ENCODE measurements at places on chromosomes 6 and 20.
A peak's percentile ranks its signal among the peaks of the same experiment; 100 is the strongest.

DNA sequence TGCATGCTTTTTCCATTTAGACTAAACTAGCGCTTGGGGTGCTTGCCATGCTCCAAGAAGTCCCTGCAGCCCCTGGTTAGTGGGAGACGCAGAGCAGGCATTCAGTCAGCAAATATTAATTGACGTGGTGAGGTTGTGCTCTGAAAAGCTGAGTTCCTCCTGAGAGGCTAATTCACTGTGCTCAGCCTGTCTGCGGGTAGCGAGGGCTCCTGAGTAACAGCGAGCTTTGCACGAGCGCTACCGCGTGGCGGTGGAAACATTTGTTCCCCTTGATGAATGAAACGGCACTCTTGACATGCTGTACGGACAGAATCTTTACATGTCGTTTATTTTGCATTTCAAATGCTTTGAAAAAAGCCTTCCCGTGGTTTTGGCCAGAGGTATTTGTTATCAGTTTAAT, 170.6 kb upstream of the AGPAT4 start:
- peak; percentile 44 for DNase-seq

DNA sequence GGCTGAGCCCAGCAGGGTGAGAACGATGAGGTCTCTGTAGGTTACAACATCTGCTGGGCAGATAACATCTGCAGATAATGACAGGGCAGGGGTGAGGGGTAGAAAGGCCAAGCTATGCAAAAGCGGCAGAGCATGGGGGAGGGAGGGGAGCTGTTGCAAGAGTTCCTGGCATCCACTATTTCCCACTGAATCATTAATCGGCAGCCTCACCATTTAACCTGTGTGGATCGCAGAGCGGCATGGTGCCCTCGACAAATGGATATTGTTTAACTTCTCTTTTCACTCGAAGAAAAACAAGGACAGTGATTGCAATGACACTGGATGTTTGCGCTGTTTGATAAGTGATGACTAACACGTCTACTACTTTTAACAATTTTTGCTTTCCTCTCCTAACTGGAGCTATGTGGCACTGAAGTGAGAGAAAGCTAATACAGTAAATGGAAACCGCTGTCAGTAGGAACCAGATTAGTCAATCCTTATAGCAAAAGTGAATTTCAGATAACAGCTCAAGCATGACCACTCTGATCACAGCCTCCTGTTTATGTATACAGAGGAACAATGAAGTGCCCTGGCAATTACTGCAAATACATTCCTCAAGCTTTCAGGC, 381.5 kb downstream of the TFAP2A start:
- no peak for DNase-seq

GRCh38 chr6:13932785-13933184, 8.0 kb downstream of the RNF182 start:
- no peak for DNase-seq

- no peak for DNase-seq
Measured at GRCh38 chr20:33570743-33571142, 80.8 kb downstream of the CBFA2T2 start.

DNA sequence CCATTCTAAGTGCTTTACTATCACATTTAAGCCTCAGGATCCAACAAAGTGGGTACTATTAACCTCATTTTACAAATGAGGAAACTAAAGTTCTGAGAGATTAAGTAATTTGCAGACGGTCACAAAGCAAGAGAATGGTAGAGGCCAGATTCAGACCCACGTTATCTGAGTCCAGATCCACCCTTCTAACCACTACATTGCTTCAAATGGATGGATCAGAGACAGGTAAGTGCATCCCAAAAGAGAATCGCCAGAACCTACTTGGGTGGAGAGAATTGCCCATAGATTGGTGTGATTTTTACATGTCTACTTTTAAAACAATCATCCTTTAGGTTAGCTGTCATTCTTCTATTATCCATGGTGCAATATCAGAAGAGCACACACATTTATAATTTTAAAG, 7.1 kb downstream of the MAN1A1 start:
- DNase-seq, result no peak

DNA sequence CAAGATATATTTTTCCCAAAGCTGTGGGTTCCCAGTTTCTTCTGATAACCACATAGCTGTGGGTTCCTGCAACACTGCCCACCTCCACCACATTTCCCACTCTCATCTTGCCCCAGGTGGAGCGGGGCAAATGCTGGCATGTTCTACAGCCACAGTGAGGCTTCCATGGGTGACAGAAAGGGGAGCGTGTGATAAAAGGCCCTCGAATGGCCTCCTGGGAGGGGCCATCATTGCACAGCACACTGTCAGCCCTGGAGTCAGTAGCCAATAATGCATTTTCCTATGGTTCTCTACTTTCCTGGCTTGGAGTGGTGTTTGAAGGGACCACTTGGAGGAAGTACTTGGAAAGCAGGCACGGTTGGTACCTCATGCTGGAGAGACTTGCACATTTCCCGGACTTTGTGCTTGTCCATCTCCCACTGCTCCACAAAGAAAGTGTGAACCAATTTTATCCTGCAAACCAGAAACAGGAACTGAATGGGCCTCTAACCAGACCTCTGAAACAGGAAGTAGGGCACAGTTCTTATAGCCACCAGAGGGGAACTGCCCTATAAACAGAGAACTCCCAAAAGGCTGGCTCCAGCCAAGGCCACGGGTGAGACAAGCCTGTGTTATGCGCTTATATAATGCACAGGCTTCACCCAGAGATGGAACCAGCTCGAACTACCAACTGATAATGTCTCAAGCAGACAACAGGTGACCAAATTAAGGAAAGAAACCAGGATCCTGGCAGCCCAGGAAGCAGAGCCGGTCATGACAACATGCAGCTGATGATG, 8.6 kb downstream of the MAP3K5 start:
- DNase-seq, result peak; percentile 34

DNA sequence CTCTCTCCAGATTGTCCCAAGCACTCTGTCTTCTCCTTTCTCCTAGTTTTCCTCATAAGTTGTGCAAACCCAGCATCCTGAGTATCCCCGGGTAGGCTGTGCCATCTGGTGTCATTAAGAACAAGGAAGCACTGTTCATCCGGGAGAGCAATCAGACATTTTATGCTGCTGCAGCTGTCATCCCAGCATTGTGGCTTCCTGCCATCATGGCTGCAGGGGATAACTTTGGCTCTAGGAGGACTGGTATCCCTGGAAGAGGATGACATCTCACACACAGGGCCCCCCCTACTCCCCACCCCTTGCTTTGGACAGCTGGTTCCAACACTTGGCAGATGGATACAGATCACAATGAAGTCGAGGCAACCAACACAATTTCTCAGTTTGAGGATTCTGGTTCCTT, 1195.1 kb upstream of the MAP3K7 start:
- peak; percentile 77 for DNase-seq

- no peak for DNase-seq
Measured at GRCh38 chr6:109961611-109962041, 16.5 kb upstream of the GPR6 start.

- DNase-seq, result peak; percentile 59
Measured at GRCh38 chr6:131694832-131695426, 6.3 kb downstream of the OR2A4 start.

DNA sequence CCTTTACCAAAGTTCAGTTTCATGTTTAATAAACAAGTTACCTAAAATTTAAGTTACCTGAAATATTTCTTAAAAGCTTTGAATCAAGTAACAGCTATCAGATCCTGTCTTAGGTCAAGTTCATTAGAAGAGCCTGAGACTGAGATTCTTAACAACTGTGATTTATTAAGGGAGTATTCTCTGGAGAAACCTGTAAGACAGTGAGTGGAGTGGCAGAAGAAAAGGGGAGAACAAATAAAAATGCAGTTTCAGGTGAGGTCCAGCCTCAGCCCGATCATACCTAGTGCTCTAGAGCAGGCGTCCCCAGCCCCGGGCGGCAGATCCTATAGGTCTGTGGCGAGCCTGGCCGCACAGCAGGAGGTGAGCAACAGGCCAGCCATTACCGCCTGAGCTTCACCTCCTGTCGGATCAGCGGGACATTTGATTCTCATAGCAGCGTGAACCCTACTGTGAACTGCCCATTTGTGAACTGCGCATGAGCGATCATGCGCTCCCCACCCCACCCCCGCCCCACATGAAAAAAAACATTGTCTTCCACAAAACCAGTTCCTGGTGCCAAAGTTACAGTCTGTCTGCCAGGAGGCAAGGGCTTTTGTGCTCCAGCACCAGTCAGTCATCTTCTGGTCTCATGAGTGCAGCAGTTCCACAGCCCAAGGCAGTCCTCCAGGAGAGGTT, 59.2 kb upstream of the ADGRB3 start:
- DNase-seq, result no peak

GRCh38 chr20:2379511-2380229, 1.0 kb upstream of the TGM6 start:
- DNase-seq, result no peak

DNA sequence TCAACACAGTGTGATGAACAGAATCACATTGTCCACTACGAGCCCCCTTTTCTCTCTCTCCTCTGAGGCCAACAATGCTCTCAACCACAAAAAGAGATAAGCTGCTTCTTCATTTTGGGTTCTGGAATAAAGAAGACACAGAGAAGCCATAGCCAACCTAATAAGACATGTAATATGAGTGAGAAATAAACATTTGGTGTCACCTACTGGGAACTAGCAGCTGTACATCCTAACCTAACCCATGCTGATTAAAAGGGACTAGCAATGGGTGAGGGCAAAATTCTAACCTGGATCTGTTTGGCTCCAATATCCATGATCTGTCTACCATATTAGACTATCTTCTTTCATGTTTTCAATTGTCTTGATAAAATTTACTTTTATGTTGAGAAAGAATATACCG, 369.1 kb upstream of the MARCKS start:
- DNase-seq, result no peak

GRCh38 chr6:43269273-43270007, 26.2 kb downstream of the TTBK1 start:
- DNase-seq, result peak; percentile 45

DNA sequence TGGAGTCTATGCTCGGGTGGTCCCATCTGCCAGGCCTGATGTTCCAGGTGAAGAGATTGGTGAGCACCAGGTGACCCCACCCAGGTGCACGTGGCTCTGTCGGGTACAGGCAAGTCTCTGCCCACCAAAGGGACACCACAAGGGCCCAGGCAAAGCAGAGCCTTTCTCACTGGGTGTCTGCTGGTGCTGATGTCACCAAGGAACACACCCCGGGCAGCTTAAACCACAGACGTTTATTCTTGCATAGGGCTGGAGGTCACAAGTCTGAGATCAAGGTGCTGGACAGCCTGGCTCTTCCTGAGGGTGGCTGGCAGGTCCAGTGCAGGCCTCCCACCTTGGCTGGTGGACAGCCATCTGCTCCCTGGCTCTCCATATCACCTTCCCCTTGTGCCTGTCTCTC, 100.7 kb upstream of the CD93 start:
- DNase-seq, result no peak

DNA sequence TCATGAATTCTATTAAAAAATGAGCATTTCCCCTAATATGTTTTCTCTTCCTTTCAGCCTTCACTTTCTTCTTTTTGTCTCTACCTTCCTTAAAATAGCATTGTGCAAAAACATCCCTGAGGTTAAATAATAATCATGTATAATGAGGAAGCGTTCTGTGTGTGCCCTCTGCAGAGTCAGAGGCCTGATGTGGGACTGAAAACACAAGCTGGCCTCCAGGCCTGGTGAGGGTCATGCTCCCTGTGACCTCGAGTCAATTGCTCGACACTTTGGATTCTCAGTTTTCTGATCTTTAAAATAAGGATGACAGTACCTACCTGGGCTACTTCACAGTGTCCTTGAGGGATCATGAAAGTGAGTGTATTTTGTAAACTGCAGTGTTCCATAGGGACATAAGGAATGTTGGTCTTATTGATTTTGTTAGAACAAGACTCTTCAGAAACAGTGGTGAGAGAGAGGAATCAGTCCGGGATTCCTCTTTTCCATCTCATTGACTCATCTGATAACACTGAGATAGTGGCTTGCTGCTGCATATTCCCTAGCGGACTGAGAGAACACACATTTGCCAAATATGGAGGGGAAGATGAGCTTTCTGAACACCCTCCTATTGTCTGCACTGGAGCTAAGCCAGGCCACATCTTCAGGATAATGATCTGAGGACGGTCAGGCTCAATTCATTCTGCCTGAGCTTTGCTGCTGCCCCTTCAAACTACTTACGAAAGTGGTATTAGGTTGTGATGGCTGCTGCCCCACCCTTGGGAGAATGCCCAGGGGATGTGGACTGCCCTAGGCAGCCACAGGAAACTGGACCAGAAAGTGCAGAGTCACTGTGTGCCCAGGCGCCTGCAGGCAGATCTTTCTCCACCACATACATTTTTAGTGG, 39.6 kb upstream of the PDE7B start:
- peak; percentile 21 for DNase-seq

DNA sequence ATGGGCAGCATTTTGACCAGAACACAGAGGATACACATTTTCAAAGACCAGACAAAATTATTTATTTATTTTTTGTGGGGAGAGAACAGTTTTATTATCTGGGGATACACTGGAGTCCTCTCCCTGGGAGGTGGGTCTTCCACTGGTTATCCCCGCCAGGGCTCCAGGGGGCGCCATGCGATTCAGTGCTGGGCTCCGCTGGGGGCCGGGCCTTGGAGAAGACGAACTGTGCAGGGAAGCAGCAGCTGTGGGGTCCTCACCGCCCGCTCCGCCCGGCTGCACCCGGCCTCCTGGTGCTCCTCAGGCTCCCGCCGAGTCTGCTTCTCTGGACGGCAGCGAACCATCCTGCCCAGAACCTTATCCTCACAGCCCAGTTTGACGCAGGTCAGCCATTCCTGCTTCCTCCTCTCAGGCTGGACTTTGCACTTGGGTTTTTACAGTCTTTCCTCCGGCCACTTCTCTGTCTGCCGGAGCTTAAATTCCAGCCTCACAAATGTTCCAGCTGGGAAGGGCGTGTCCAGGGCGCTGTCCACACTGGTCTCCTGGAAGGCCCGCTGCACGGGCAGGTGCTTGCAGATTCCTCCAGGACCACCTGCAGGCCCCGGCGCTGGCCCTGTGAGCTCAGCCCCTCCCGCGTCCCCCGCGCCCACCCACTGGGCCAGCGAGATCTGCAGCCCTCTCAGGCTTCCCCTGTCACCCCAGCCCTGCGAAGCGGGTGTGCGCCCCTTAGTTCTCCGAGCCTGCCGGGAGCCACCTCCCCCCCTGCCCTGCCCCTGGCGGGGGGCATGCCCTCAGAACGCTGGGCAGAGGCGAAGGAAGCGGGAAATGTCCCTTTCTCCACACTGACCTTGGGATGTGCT, 1830.0 kb upstream of the DEFB115 start:
- no peak for DNase-seq
